Activated effector memory CD4-positive, alpha-beta T cell treated with anti-CD3 and anti-CD28 coated beads, Interleukin-2, amount 50 U/mL, for 16 hours (primary cell): ENCODE measurements at places on chromosomes 5 and 9.

GRCh38 chr5:72067682-72068470 is 39.4 kb upstream of the MAP1B start:
- no peak for DNase-seq

- DNase-seq: no peak
Measured at GRCh38 chr9:80791836-80792235, 897.5 kb downstream of the TLE1 start.

- no peak for DNase-seq
Measured at GRCh38 chr9:81827616-81828296, 100.5 kb upstream of the SPATA31D4 start.

DNA sequence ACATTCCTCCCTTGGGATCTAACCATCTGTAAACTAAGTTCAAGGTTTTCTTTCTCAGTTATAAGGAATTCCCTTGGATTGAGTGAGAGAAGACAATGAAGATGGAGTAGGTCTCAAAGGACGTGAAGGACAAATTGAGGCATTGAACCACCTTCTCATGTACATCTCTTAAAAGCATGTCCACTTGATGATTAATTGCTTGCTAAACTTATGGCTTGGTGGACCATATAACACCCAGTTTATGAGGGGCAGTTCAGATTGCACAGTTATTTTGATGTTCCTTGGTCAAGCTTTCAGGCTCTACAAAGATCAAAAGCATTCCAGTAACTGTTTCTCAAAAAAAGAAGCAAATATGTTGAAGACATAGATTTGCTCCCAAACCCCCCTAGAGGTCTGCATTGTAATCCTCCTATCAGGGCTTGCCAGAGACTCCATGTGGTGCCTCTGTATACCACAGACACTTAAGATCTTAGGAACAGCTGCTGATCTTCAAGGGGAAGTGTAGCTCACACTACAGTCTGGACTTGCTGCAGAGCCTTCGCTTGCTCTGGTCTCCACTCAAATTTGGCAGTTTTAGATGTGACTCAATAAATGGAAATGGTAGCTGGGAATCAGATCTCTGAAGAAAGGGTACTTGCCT is 56.9 kb upstream of the ALDH1A1 start:
- DNase-seq: no peak

DNA sequence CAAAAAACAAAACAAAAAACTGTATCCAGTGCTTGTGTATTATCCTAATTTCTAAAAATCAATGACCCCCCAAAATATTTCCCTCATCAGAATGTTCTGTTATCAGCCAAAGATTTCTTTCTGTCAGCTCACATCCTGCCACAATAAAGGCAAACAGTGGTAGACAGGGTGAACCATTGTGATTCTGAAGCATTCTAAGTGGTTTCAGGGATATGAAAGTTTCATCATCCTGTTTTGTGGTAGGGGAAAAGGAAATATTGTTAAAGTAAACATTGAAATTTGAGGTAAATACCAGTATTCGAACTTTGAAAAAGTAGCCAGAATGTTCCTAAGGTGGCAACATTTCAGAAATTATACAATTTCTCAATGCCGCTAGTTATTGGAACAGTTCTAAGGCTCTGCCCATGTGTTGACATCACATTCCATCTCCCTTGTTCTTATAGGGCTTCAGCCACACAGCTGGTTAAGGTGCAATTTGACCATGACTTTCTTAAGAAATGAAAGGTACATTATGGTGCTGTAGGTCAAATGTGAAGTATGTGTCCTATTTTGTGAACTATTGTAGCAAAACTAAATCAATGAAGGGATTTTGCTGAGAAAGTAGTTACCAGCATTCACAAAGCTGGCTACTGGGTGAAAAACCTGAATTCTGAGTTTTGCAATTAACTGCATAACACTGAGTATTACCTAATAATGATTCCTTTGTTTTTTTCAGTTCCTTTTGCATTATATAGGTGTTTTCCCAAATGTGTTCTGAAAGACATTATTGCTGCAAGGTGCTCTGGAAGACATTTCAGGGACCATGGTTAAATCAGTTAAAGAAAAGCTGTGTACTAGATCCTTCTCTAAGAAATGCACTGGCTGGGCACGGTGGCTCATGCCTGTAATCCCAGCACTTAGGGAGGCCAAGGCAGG is 107.6 kb upstream of the RASGRF2 start:
- no peak for DNase-seq

- no peak for DNase-seq
Measured at GRCh38 chr5:122333564-122333963, 21.5 kb downstream of the SNCAIP start.

GRCh38 chr5:93607367-93608258 is 24.6 kb downstream of the NR2F1 start:
- DNase-seq: no peak

DNA sequence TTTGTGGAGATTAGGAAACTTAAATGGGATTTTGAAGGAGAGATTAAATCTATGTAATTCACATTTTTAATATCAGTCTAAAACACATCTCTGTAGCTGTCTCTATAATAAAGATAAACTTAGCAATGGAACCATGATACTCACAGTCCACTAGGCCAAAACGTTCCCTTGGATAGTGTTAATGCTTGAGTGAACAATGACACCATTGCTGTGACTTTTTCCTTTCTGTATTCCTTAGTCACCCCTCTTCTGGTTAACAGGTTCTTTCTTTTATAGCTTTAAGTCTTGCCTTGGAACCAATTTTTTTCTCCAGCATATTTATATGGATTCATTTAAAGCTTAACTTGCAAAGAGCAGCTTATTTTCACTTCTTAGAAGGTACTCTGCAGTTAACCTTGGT is 63.3 kb downstream of the INSL6 start:
- no peak for DNase-seq

GRCh38 chr9:37954581-37954981 is 50.7 kb upstream of the SLC25A51 start:
- no peak for DNase-seq

GRCh38 chr5:988322-988721 is 20.3 kb upstream of the NKD2 start:
- DNase-seq: no peak

DNA sequence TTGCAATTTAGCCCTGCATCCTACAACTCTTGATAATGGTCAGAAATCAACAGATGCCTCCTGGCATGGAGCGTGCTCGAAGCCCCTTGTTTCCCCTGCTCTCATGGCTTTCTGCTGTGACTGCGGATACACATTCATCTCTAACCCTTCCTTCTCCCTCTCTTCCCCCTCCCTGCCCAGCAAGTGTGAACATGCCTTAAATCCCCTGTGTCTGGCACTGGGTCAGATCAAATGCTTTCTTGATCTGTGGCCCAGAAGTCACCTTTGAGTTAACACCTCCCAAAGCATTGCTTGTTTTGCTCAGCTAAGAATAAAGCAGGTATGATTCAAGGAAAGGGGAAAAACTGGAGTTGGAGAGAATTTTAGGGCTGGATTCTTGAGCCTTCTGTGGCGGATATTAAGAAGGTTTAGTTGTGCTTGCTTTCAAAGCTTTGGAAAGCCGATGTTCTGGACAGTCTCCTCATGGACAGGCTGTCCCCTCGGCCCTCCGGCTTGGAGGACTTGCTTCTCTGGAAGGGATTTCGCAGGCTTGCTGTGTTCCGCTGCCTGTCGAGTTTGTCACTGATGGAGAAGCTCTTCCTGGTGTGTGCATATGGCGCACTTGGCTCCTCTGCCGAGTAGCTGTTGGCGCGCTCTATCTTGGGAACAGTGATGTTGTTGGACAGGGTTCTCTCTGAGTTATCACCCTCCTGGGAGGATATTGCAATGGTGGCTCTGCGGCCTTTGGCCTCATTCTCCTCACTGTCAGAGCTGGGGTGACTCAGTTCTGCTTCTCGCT is 121.3 kb upstream of the KLF9 start:
- DNase-seq: no peak

GRCh38 chr9:93580654-93581380 is 4.4 kb downstream of the PHF2 start:
- DNase-seq: peak; percentile 45

DNA sequence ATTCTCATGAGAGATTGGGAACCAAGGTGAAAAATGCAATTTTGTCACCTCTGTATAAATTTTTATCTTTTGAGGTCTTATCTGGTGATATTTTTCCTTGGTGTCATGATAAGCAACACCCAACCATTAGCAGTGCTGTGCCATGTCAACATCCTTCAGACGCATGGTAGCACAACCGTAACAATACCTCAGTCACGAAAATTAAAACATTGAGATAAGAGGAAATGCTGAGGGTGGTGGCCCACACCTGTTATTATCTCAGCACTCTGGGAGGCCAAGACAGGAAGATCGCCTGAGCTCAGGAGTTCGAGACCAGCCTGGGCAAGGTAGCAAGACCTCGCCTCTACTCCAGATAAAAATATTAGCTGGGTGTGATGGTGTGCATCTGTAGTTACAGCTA is 32.7 kb downstream of the SLC46A2 start:
- no peak for DNase-seq

DNA sequence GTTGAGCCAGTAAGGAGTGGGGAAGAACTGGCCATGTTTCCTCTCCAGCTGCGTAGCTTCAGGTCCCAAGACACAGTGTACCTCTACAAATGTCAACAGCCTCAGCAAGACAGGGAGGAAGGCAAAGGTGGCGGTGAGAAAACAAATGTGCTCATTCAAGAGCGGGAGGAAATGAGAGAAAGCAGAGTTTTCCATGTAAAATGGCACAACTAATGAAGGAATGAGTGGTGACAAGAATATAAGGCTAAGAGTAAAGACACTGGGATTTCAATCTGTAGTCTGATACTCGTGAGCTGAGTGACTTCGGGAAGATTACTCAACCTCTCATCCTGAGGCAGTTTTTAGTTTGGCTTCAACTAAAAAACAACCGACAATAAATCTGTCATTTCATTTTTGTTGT is 67.6 kb downstream of the DPYSL3 start:
- DNase-seq: no peak

GRCh38 chr5:132262882-132263547 is 5.5 kb downstream of the PDLIM4 start:
- peak; percentile 36 for DNase-seq

DNA sequence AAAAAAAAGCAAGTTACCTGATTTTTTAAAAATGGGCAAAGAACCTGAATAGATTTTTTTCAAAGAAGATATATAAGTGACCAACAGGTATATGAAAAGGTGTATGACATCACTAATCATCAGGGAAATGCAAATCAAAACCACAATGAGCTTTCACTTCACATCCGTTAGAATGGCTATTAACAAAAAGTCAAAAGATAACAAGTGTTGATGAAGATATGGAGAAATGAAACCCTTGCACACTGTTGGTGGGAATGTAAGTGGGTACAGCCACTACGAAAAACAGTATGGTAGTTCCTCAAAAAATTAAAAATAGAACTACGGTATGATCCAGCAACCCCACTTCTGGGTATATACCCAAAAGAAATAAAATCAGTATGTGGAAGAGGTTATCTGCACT is 134.8 kb downstream of the UGCG start:
- no peak for DNase-seq

- DNase-seq: peak; percentile 68
Measured at GRCh38 chr9:132125944-132126679, 35.7 kb upstream of the NTNG2 start.

DNA sequence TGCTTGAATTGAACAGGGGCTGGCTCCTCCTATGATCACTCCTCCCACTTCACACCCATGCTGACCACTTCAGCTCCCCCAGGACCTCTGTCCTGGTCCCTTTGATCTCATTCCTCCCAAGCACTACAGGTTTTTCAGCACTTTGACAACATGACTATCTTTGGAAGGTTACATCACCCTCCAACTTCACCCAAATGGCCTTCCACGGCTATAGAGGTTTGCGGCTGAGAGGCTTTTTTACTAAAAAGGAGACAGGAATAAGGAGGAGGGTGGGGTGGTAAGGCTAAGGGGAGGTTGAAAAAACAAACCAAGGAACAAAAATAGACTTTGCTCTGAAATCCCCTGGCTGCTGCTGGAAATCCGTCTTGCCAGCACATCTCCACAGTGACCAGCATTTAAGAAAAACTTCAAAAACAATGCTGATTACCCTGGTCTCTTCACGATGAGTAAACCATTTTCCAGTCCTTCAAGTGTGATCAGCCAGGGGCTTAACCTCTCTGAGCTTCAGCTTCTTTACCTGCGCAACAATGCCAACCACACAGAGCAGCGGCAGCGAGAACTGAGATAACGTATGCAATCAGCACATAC is 102.7 kb downstream of the DPYSL3 start:
- DNase-seq: no peak

DNA sequence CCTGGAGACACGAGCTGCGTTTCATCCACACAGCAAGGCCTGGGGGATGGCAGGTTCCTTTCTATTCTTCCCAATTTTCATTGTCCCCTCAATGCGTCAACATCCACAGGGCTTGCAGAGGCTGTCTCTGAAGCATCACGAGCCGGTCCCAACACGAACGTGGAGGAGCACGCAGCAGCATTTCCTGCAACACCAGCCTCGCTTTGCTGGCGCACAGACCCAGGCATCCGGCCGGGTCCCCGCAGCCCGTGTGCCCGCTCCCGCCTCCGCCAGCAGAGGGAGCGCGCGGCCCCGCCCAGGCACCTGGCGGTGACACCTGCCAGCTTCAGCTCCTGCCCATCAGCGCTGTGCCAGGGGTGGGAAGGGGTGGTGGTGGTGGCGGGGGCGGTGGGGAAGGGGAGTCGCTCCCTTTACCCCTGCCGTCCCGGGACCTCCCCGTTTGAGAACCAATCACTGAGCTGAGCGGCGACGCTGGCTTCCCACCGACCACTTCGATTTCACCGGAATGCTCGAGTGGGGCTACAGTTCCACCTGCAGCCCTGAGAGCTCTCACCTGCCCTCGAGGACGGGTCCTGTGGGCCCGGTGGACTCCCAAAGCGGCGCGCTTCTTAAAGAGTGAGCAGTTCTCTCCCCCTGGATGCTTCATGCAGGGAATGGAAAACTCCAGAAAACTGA is 464.5 kb downstream of the ICE1 start:
- peak; percentile 71 for DNase-seq

DNA sequence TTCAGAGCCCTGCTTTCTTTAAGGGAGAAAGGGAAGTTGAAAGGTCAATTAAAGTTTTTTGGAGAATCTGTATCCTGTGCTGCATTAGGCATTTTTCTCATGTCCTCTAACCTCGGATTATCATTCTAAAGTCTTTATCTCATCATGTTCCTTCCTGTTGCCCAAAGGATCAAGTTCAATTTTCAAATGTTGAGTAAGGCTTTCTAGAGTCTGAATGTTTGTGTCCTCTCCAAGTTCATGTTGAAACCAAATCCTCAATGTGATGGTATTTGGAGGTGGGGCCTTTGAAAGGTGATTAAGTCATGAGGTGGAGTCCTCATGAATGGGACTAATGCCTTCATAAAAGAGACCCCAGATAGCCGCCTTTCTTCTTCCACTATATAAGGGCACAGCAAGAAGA is 20.2 kb upstream of the TNC start:
- DNase-seq: no peak
